ENCODE measurements at places on chromosomes 11 and 22. TPM values are rescaled to one million over a fixed set of nuclear protein-coding genes. Genes with fewer than 3 reads are reported as not detected.

GRCh38 chr11:130203766-130204702 is 44.5 kb downstream of the ST14 start:
- no peak for DNase-seq

GRCh38 chr22:24028533-24028932 is 17.4 kb downstream of the CABIN1 start:
- no peak for DNase-seq

- no peak for DNase-seq
These were observed 11.5 kb downstream of the SERPIND1 start for GRCh38 chr22:20785415-20785814.

Gene CLDN5
- 36.6 TPM for total RNA-seq

All from heart left ventricle (tissue), 16 donors.